ENCODE measurements at places on chromosomes 16 and 17.

DNA sequence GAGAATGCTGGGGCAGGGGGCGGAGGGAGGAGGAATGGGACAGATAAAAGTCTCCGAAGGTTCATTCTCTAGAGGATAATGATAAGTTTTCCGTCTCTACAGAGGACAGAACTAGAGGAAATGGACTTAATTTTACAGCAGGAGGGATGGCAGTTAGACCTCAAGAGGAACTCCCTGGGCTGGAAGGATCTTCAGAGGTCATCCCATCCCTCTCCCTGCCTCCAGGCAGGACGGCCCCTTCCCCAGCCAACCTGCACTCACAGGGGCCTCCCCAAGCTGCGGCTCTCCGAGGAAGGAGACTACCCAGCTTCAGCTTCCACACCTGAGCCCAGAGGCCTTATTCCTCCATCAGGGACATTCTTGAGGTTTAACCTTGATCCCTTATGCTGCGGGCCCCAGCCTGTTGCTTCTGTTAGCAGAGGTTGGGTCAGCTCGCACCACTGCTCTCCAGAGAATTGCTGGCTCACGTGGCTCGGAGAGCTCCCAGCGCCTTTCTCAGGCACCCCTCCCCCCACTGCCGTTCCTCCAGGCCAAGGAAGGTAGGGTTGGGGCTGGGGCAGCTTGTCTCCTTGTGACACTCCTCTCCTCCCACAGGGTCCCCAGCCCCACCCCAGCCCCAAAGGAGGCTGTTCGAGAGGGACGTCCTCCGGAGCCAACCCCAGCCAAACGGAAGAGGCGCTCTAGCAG lies 8.5 kb downstream of the ELOB start:
- DNase-seq, result no peak

DNA sequence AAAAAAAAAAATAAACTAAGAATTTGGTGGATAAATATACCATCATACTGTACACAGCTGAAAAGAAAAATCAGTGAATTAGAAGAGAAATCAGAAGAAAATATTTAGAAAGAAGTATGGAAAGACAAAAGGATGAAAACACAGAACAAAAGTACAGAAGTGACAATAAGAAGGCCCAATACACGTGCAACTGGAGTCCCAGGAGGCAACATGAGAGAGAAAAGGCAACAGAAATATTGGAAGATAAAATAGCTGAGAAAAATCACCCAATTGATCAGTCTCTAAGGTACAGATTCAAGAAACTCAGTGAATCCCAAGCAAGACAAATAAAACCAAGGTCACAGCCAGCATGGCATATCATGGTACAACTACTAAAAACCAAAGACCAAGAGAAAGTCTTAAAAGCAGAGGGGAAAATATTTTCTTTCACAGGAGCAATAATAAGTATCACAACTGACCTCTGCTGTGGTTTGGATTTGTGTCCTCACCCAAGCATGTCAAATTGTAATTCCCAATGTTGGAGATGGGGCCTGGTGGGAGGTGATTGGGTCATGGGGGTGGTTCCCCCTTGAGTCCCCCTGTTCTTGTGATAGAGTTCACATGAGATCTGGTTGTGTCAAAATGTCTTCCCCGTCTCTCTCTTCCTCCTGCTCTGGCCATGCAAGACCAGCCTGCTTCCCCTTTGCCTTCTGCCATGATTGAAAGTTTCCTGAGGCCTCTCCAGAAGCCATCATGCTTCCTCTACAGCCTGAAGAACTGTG lies 20.2 kb upstream of the ENGASE start:
- no peak for DNase-seq

GRCh38 chr16:79437764-79438751 lies 162.5 kb downstream of the MAF start:
- DNase-seq, result no peak

DNA sequence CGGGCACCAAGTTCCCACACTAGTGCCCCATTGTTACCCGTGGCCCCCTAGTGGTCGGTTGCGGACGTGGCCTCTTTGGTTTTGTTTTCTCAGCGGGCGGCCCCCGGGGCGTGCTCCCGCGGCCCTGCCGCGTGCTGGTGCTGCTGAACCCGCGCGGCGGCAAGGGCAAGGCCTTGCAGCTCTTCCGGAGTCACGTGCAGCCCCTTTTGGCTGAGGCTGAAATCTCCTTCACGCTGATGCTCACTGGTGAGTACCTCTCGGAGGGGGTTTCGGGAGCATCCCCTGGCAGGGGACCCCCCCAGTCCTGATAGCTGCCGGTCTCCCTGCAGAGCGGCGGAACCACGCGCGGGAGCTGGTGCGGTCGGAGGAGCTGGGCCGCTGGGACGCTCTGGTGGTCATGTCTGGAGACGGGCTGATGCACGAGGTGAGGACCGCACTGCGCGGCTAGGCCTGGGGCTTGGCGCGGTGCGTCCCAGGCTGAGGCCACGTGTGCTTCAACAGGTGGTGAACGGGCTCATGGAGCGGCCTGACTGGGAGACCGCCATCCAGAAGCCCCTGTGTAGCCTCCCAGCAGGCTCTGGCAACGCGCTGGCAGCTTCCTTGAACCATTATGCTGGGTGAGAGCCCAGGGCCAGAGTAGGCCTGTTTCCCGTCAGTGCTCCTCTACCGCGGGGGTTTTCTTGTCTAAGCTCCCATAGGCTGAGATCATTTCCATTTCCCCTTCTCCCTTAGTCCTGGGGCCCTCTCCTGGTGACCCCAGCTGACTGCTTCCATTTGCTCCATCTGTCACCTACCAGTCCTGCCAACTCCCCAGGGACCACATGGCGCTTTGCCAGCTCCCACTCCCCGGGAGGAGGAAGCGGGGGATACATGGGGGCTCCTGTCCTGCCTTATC lies 1.7 kb downstream of the SPHK1 start:
- DNase-seq, result peak; percentile 94

DNA sequence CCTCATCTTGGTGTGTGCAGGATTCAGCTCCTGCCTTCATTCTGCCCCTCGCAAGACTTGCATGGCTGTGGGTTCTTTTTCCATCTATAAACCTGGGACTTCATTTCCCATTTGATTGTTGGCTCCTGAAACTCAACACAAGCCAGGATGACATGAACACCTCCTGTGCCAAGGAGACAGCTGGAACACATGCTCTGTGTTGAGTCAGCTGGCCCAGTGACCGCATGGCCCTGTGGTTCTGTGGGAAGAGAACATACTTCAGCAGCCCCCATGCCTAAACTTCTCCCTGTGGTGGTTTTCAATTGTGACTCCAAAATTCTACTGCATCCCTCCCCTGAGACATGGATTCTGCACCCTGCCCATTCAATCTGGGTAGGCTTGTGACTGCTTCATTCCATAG lies 57.9 kb upstream of the FOXF1 start:
- no peak for DNase-seq

- DNase-seq, result no peak
Observed at GRCh38 chr17:15999974-16000827, 577 bp downstream of the TTC19 start.

- peak; percentile 93 for DNase-seq
Observed at GRCh38 chr16:23182206-23182678, 303 bp upstream of the SCNN1G start.

GRCh38 chr17:56314026-56314425 lies 160.8 kb downstream of the ANKFN1 start:
- DNase-seq, result no peak

GRCh38 chr16:67654403-67654911 lies 5.6 kb downstream of the ACD start:
- DNase-seq, result no peak

GRCh38 chr17:79769570-79770506 lies 8.1 kb upstream of the CBX2 start:
- no peak for DNase-seq

DNA sequence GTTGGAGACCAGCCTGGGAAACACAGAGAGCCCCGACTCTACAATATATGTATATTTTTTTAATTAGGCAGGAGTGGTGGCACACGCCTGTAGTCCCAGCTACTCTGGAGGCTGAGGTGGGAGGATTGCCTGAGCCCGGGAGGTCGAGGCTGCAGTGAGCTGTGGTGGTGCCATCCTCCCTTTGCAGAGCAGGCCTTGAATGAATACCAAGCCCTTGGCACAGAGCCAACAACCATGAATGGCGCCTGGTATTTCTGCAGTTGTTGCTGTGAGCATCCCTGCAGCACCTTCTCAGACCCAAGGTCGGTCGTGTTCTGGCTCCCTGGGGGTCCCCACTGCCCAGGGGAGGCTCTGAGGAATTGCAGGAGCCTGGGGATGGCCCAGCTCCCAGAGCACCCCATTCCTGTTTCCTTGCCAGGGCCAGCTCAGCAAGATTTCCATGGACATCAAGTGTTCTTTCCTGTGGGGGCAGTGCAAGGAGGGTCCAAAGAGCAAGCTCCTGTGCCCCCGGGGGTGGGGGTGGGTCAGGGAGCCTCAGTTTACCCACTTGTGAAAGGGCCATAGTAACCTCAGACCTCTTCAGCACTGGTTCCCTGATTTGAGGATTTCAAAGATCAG lies 25.6 kb upstream of the RMI2 start:
- DNase-seq, result no peak

GRCh38 chr16:73161977-73162376 lies 114.0 kb upstream of the ZFHX3 start:
- no peak for DNase-seq

GRCh38 chr17:2028737-2029136 lies 1.2 kb upstream of the DPH1 start:
- DNase-seq, result no peak

- no peak for DNase-seq
Observed at GRCh38 chr16:4696172-4696904, 3.0 kb downstream of the NUDT16L1 start.
